Midbrain (tissue), 1 donor: ENCODE measurements at places on chromosomes 1 and 21.

DNA sequence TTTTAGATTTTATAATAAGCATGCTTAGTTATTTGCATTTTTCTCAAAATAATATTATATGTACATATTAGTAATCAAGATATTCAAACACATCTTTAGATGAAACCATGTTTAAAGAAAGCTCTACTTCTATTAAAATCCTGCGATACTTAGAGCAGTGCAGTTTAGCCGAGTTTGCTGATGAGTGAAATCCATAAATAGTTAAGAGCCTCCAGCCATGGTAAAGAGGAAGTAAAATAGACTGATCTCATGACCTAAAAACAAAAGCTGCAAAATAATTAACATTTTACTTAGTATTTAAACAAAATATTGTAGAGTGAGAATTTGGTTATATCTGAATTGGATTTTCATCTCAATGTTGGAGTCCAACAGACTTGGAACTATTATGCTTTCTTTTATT lies 147.4 kb upstream of the NRIP1 start:
- peak; percentile 4 for DNase-seq

GRCh38 chr1:75725861-75726361 lies 1.4 kb downstream of the ACADM start:
- DNase-seq, result no peak

- no peak for DNase-seq
These were observed 12.1 kb downstream of the RBBP5 start for GRCh38 chr1:205109711-205110110.

- no peak for DNase-seq
These were observed 73.9 kb downstream of the OBSCN start for GRCh38 chr1:228281631-228282328.

- DNase-seq, result peak; percentile 70
These were observed 109.8 kb downstream of the PATJ start for GRCh38 chr1:61851849-61852669.

GRCh38 chr1:54497338-54497737 lies 50.7 kb upstream of the ACOT11 start:
- DNase-seq, result no peak

GRCh38 chr1:67818725-67819301 lies 14.5 kb downstream of the GNG12 start:
- no peak for DNase-seq

DNA sequence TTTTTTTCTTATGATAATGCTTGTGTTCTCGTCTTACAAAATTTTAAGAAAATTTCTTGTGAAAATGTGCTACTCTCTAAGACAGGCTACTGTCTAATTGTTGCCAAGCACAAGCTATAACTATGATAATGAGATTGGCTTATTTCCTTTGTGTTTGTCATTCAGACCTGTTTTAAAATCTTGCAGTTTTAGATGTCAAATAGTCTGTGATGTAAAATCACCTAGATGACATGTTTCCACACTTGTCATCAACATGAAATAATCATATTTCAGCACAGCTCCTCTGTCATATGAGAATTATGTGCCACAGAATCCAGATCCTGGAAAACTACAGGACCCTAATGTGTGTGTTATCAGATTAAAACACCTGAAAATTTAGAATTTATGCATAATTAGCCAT lies 539.7 kb downstream of the USP25 start:
- DNase-seq, result no peak

DNA sequence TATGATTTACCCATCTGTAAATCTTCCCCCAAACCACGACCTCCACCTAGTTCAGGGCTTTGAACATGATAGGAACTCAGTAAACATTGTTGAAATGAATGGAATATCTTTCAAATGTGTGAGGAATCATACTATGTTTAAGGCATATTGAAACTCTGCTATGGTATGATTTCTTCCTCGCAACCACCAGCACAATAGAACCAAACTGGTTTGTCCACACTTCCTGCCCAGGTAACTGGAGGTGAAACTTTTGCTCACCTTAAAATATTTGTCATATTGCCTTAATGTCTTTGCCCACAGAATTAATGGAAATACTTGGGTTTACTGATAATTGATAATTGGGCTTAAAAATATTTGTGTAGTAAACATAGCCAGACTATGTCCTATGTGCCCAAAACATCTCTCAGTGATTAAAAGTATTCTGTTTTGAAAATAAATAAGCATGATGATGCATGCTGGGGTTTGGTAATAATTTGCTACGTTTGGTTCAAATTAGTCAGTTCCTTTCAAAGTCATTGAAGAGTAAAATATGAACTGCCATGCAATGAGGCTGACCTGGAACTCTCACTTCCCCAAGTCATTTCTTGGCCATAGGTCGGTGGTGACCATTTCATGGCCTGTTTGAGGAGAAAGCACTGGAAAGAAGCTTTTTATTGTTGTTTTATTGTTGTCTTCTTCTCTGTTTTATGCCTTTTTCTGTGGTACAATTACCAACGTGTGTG lies 73.3 kb downstream of the TNFSF18 start:
- DNase-seq, result no peak

DNA sequence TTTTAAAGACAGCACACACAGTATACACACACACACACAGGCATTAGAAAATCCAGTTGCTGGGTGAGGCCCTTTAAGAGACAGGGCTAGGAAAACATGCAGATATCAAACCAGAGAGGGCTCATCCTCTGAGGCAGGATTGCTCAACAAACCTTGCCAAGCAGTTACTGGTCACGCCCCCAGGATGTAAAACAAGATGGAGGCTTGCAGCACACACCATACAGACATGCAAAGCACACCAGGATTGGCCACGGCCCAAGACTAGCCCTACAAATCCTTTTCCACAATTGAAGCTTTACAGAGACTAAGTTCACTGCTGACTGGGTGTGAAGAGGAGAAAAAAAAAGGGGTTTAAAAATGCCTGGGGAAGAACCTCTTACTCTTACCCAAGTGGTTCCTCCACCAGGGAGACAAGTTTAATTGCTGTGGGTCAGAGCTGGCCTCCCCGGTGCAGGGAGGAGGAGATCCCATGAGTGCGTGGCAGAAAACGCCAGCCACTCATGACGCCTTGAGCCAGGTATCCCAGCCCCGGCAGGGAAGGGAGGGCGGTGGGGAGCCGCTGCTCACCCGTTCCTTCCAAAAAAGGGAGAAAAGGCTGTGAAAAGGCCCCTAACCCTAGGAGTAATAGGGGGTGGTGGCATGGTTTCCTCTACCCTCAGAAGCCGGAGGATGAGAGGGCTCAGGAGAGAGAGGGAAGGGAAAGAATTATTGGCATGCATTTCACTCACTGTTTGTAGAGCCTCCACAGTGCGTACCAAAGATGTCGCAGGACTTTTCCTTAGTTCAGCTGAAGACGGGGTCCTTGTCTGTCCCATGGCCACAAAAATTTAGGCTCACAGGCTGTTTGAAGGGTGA lies 594.6 kb upstream of the ZP4 start:
- DNase-seq, result no peak

DNA sequence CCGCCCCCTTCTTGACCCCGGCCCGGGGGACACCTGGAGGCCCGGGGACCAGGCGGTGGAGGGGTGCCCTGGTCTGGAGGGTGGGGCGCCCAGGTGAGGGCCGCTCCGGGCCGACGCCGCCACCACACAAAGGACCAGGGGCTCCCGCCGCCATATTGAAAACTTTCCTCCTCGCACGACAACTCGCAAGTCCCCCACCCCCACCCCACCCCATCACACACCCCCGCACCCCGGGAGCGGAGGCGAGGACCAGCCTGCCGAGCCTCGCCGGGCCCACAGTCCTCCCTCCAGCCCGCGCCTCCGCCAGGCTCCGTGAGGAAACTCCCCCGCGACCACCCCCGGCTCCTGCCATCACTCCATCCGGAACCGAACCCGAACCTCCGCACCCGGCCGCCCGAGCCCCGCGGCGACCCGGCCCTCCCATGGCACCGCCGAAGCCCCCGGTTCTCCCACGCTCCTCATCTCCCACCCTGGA lies 733 bp downstream of the KDM5B start:
- DNase-seq, result no peak

- DNase-seq, result no peak
These were observed 86.1 kb upstream of the VAV3 start for GRCh38 chr1:108050911-108051629.

DNA sequence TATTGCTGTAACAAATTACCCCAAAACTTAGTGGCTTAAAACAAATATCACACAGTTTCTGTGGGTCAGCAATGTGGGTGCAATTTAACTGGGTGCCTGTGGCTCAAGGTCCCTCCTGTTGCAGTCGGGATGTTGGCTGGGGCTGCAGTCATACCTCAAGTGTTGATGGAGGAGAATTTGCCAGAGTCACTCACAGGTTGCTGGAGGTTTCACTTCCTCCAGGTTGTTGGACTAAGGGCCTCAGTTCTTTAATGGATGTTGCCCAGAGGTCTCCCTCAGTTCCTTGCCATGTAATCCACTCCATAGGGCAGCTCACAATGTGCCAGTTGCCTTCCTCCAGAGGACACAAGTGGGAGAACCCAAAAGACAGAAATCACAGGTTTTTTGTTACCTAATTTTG lies 2.5 kb upstream of the TAF13 start:
- DNase-seq, result no peak

DNA sequence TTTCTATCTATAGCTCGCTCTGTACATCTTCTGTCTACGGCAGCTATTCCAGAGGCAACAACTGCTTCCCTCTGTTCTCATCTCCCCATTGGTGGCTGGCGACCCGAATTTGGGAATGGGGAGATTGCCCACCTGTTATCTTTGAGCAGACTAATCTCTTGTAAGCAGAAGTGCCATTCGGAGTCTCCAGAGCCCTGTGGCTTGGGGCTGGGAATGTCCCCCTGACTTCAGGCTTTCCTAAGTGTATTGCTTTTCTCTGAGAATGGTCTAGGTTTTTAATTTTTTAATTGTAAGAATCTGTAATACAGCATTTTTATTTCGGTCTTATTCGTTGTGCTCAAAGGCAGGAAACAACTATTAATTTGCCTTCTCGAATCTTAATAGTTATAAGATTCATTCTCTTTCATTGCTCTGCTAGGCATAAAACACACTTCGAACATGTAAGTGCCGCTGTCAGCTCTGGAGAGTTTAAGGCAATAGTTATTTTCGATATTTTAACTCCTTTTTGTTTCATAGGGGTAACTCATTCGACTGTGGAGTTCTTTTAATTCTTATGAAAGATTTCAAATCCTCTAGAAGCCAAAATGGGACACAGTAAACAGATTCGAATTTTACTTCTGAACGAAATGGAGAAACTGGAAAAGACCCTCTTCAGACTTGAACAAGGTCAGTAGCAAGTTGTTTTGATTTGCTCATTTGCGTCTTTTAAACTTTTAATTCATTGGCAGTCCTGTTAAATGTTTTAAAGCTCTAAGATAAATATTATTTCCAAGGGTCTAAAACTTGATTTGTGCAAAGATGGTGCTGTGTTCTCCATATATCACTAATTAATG lies 514 bp downstream of the AGL start:
- peak; percentile 58 for DNase-seq

DNA sequence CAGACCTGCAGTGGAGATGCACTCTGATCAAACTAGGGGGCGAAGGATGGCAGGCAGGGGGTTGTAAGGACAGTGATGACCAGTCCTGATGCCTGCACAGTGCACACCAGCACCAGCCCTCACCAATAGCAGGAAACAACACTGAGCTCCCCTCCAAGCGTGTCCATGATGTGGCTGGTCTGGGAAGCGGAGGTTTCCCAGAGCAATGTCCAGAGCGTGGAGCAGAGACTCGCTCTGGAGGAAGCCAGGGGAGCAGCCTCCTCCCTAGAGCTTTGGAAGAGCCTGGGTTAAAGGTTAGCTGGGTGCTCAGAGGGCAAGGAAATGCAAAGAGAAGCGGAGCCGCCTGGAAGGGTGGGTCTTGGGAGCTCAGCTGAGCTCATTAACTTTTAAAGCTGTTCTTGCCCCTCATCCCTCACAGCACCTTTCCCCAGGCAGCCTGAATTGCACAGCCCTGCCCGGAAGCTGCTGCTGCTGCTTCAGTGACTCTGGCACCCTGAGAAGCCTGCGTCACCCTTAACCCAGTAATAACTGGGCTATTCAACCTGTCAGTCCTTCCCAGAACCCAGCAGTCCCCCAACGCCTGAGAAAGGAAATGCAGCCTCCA lies 162.2 kb upstream of the RAB4A start:
- DNase-seq, result no peak
